Cardiac fibroblast (primary cell): ENCODE measurements at places on chromosomes 1 and 21.

GRCh38 chr1:167805041-167805556, 83.3 kb downstream of the MPZL1 start:
- no peak for DNase-seq

DNA sequence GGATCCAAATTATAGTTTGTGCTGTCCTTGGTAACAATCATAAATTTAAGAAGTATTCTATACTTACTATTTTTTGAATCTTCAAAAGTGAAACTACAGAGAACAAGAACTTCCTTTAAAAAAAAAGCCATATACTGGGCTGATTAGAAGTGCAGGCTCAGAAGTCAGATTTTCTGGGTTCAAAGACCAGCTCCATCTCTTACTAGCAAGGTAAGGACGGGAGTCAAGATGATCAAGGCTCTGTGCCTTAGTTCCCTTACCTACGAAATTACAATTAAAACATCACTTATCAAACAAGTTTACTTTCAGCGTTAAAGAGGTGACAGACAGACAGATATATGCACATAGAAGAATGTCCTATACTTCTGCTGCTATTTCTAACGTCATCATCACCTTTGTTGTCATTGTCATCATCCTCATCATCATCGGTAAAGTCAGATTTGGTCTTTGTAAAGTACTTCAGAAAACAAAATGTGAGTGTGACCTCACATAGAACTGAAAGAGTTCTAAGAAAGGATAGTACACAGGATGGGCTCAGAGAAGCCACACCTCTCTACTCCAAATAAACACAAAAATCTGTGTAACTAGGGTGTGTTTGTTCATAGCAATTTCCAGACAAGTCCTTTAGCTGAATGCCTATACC, 178.7 kb downstream of the VAV3 start:
- no peak for DNase-seq

- DNase-seq = no peak
Observed at GRCh38 chr1:230320804-230321203, 105.3 kb downstream of the PGBD5 start.

DNA sequence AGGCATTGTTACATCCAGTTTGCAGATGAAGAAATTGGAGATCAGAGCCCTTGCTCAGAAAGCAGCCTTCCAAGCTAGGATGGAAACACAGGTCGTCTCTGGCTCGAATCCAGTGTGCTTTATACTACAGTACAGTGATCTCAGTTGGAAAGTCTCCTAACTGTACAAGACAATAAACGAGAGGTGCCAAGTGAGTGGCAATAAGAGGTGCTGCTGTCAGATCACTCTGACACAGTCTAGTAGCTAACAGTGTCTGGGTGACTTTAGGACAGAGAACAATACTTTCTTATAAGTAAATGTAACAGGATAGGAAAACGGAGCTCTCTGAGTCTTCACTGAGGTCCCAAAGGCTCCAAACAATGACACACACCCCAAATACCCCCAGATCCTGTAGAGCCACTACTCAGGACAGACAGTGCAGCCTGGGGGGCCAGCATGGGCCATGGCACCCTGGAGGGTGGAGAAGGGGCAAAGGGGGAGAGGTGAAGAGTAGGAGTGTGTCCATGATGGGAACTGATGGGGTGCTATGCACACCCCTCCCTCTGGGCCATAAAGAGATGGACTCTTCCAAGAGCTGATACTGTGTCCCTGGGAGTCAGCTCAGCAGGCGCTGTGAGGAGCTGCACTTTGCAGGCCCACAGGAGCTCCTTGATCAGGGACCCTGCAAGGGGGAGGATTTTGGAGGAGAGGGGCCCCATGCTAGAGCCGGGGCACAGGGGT, 3.3 kb downstream of the SH3BGR start:
- DNase-seq = no peak

- DNase-seq = no peak
Observed at GRCh38 chr1:24910751-24911650, 19.1 kb downstream of the RUNX3 start.

DNA sequence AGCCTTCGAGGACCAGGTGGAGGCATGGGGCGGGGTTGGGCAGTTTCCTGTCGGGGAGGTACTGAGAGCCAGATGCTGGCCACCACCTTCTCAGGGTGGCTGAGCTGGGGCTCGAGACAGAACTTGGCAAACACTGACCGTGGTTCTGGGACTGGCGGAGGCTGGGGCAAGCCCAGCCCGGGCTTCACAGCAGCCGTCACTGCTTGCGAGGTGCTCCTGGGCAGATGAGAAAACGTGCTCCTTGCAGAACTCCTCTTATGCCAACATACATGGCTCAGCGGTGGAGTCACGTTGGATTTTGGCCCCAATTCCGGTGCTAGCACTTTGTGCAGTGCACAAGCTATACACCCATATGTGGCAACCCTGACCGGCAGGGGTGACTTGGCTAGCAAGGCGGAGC, 69.2 kb downstream of the RUNX3 start:
- DNase-seq = no peak
